GM04503 (cell line): ENCODE measurements at places on chromosomes 13 and 19.

DNA sequence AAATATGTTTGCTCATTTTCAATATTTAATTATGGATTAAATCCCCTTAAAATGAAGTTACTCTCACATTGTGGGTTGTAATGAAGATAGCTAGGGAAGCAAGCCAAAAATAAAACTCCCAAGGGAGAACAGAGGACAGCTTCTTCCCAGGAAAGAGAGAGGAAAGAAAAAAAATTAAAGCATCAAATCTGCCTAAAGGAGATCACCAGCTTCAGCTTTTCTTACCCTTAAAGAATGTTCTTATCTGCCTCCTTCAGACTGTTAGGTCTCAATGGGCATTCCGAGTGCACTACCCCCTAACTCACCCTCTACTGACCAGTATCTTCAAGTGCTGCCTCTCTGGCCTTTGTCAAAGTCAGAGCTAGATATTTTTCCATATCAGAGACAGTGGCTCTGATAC is 55.2 kb downstream of the XPO4 start:
- DNase-seq: no peak

DNA sequence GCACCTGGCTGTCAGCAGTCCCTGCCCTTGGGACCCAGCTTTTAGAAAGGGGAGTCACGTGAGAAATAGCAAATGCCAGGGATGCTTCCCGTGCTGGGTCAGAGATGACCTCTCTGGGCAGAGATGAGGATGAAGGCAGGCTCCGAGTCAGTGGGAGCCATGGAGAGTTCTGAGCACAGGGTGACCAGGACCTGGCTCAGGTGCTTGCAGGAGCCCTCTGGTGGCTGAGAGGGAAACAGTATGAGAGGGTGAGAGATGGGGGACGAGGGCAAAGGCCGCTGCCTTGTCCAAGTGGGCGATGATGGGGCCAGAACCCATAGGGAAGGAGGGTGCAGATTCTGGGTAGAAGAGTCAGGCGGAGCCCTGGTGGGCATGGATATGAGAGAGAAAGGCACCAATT is 15.8 kb downstream of the TMED1 start:
- no peak for DNase-seq

DNA sequence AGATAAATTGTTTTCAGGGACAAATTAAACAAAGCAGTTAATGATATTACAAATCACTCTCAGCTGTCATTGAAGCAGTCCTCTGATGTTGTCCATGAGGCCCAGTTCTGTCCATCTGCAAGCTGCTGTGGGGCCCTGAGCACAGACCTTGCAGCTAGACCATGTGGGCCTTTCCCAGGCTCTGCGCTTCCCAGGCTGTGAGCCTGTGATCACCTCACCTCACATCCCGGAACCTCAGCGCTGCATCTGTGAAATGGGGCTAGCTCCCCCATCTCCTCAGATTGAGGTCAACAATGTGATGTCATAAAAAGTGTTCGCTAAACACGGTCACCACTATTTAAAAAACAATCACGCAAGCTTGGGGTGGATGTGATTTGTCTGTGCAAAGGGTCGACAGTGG is 51.9 kb upstream of the UQCRFS1 start:
- DNase-seq: no peak

DNA sequence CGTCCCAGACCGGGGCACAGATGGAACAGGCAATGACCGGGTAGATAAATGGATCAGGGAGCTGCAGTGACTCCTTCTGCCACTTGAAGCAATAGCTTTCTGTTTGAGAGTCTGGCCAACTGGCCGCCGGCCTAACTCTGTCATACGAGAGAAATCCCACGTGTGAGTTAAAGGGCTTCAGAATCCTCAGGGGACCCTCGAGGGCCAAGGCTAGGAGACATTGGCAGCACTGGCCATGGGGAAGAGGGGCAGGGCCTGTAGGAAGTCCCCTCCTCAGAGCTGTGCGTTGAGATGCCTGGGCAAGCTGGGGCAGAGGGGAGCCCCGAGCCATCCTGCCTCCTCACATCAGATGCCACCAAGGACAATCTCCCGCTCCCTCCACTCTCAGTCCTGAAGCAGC is 51.6 kb downstream of the KLF2 start:
- no peak for DNase-seq

- no peak for DNase-seq
Observed at GRCh38 chr19:51137792-51138425, 4.2 kb upstream of the SIGLEC7 start.

DNA sequence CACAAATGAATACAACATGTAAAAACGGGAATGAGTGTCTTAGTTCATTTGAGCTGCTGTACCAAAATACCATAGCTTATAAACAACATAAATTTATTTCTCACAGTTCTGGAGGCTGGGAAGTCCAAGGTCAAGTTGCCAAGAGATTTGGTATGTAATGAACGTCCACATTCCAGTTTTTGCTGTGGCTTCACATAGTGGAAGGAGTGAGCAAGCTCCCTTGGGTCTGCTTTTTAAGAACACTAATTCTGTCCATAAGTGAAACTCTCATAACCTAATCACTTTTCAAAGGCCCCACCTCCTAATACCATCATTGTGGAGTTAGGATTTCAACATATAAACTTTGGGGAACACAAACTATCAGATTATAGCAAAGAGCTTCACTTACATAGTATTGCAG is 1189.6 kb downstream of the PCDH9 start:
- no peak for DNase-seq

- DNase-seq: no peak
Observed at GRCh38 chr19:6340493-6341201, 7.2 kb upstream of the ACER1 start.

DNA sequence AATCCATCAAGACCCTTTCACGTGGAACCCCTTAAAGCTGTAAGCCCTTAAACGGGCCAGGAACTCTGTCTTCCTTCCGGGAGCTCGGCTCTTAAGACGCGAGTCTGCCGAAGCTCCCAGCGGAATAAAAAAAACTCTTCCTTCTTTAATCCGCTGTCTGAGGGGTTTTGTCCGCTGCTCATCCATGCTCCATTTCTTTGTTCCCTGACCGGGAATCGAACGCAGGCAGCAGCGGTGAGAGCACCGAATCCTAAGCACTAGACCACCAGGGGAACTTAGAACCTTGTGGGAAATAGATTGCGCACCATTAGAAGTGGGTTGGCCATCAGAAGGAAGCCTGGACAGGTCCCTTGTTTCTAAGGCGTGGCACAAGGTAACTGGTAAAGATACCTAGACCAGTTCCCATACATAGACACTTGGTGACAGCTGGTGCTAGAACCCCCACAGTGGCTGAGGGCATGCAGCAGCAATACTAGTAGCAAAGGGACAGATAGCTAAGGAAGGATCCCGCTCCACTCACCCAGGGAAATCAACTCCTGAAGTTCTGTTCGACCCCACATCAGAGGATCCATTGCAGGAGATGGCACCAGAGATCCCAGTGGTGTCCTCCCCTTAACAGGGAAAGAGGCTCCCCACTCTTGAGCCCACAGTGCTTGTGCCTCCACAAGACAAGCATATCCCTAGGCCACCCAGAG is 1.5 kb upstream of the RGCC start:
- DNase-seq: no peak

- DNase-seq: peak; percentile 4
Observed at GRCh38 chr19:56637976-56638555, 4.9 kb upstream of the SMIM17 start.

- DNase-seq: no peak
Observed at GRCh38 chr13:74438901-74439300, 304.7 kb upstream of the KLF12 start.

DNA sequence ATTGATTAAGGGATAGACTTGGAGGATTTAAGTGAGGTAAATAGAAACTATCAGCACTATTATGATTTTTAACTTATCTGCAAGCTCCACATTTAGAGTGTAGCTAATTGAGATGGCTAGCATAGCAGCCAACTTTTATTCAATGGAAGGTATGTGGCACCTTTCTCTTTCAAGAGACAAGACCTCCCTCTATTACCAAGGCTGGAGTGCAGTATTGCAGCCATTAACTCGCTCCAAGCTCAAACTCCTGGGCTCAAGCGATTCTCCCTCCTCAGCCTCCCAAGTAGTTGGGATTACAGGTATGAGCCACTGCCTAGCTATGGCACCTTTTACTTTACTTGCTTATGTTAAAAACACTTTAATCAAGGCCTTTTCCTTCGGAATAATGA is 8.2 kb downstream of the TPT1 start:
- no peak for DNase-seq

DNA sequence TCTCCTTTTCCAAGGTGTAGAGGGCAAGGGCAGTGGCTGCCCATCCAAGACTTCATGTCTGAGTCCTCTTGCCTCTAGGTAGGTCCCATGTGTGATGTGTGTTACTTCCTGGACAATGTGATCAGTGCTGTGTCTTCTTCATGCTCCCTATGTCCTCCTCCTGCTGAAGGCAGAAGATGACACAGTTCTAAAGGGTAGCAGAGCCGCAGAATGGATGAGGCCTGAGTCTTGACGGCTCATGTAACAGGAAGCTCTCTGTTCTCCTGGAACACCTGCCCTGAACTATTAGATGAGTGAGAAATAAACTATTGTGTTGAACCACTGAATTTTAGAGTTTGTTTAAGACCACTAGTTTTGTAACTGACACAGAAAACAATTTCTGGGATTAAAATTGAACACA is 165.9 kb downstream of the NDFIP2 start:
- no peak for DNase-seq

GRCh38 chr19:16772841-16773240 is 53.2 kb downstream of the NWD1 start:
- DNase-seq: no peak

DNA sequence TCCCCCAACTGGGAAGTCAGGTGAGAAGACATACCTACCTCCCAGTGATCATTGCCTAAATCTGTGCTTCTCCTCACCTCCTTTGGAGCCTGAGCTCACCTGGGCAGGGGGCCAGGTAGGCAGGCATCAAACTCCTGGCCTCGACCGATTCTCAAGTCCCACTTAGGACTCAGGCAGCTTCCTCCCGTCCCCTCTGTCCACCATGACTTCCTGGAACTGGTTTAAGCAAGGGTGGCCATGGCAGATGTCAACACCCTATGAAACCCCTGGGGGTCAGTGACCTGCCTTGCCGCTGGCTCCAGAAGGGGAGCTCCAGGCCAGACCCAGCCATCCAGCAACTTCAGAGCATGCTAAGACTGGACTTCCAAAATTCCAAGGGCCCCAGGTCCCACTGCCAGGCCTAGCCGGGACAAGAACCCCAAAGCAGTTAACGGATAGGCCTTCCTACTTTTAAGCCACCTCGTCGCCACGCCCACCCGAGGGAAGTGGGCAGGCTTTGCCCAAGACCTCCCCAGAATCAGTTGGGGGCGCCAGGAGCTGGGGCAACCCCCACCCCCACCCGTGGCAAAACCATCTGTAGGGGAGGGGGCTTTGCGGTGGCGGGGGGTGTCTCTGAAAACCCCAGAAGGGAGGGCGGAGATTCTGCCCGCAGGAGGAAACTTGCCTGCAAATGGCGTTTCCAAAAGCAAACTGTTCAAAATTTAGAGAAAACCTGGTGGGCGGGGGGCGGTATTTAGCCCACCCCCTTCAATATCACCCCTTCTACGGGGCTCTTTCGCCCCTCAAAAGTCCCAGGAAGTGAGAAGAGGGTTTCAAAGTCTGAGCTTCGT is 657 bp downstream of the PLIN3 start:
- no peak for DNase-seq

DNA sequence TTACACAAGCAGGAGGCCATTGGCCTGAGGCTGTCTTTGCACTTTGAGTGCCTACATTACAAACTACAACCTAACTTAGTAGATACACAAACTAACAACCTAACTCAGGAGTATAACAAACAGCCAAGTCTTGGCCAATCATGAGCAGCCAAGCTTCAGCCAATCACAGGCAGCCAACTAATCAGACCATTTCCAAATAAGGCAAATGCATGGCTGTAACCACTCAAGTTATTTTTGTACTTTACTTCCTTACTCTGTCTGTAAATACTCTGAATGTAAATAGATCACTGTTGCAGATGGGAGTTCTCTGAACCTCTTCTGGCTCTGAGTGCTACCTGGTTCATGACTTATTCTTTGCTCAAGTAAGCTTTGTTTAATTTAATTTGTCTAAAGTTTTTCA is 748.1 kb upstream of the SGCG start:
- DNase-seq: no peak

DNA sequence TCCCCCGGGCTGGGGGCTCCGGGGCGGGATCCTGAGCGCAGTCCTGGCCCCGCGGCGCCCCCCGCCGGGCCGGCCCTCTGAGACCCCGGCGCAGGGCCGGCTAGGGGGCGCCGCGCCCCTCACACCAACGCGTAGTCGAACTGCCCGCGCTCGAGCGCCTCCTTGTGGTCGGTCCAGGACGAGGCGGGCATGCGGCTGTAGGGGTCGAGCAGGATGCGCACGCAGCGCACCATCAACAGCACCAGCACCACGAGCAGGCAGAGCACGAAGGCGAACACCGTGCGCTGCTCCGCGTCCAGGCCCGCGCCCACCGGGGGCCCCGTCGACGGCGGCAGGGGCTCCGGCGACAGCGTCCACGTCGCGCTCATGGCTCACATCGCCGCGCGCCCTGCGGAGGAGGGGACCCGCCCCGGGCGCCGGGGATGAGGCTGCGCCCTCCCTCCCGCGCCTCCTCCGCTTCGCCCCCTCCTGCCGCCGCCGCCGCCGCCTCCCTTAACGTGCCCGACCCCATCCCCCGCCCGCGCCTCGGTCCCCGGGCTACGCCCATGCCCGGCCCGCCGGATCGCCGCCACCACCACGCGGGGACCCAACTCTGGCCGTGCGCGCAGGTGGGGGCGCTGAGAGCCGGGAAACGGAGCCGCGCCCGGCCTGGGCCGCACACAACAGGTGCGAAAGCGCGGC is 624 bp downstream of the CTXN1 start:
- no peak for DNase-seq

- DNase-seq: no peak
Observed at GRCh38 chr19:2413629-2414028, 13.8 kb downstream of the TIMM13 start.

GRCh38 chr19:3817761-3818160 is 31.6 kb upstream of the MATK start:
- DNase-seq: no peak

GRCh38 chr19:49056101-49056901 is 1.2 kb downstream of the CGB7 start:
- no peak for DNase-seq

GRCh38 chr19:54938906-54939305 is 8.4 kb downstream of the NLRP7 start:
- no peak for DNase-seq

GRCh38 chr13:77529501-77529840 is 6.0 kb upstream of the SCEL start:
- no peak for DNase-seq

DNA sequence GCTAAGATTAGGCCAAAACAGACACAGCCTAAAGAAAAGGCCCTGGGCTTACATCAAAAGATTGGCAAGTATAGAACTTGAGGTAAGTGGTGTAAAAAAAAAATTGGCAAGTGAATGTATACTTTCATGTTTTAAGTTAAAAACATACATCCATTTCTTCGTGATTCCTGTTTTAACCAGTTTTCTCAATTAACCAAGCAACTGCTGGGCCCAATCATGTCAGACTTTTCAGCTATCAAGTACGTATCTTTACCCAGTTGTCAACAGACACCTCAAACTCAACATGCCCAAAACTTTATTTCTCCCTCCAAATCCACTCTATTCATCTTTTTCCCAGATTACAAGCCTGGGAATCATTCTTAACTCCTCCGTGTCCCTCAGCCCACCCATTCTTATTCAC is 1.0 kb downstream of the PCID2 start:
- no peak for DNase-seq
